ENCODE measurements at places on chromosomes 11 and 22.

DNA sequence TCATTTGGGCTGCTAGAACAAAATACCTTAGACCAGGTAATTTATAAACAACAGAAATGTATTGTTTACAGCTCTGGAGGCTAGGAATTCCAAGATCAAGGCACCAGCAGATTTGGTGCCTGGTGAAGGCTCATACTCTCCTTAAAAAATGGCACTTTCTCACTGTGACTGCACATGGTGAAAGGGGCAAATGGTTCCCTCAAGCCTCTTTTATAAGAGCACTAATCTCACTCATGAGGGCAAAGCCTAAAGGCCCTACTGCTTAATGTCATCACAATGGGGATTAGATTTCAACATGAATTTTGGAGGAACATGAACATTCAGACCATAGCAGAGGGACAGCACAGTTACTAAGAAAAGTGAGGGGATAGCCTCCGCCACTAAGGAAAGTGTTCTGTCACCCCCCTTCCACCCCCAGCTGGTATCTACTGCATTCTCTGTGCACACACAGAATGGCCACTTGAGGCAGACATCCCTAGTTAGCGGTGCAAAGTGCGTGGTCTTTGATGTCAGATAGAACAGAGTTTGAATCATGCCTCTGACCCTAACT is 47.2 kb upstream of the CEP295 start:
- no peak for DNase-seq

DNA sequence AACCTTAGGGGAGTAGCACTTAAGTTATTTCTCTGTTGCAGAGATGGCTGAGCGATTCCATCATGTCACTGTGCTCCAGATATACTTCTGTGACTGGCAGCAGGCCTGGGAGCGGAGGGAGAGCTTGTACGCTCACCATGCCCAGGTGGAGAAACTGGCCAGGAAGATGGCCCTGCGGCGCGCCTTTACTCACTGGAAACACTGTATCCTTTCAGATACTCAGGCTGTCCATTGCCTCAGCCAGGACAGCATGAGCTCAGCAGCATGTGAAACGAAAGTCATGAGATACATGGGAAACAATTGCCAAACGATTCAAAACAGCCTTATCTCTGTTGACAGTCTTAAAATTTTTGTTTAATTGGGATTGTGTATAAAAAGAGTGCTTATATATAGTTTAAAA is 78.9 kb downstream of the SFI1 start:
- no peak for DNase-seq

GRCh38 chr11:30059172-30059815 is 42.5 kb upstream of the KCNA4 start:
- no peak for DNase-seq

DNA sequence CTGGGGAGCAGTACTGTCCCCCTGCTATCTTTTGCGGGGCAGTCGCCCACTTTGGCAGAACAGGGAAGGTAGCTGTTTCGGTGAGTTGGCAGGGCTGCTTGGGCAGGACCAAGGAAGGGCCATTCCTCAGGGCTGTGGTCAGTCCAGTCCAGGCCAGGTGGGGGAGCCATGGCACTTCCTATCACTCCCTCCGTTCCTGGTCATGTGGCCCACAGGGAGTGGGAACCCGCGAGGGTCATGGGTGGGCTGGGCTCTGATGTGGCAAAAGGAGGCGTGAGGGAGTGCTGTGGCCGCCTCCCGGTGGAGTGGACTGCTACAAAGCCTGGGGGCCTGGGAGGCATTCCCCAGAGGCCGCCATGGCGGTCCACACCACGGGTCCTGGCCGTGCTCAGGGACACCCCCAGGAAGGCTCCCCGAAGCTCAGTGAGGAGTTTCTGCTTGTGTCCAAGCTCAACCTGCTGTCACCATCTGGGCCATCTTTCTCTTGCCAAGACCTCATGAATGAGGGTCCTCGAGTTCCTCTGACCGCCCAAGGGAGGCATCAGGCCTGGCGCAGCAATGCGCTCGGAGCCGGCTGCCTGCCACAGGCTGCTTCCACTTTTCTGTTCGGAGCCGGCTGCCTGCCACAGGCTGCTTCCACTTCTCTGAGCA is 11.9 kb downstream of the CHID1 start:
- no peak for DNase-seq

- DNase-seq, result no peak
Measured at GRCh38 chr11:94790661-94791180, 22.6 kb downstream of the AMOTL1 start.

DNA sequence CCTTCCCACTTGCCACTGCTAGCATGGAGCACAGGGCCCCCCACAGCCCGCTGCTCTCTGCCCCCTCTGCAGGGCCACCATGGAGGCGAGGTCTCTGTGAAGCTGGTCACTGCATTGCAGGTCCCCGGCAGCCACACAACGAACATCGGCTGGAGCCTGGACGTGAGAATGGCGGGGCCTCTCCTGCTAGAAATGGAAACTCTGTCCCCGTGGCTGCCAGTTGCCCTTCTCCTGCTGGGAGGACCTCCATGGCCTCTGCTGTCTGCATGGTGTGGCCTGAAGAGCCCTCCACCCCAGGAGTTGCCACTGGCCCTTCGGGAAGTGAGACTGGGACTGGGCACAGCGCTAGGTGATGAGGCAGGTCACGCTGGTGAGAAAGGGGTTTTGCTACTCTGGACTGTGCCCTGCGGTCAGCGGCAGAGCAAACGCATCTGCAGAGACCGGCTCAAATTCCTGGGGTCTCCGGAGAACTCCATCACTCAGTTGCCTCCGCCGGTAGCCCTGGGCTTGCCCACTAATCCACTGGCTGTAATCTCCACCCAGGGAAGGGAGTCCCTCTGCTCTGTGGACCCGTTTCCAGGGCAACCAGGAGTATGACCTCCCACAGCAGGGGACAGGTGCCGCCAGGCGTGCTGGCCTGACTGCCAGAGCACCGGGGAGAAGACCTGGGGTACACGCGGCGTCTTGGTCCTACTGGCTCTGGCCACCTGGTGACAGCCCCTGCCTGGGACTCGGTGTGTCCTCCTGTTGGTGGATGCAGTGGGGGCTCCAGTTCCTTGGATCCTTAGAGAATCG is 806.3 kb downstream of the BRD1 start:
- no peak for DNase-seq

GRCh38 chr22:17121233-17122195 is at the start of gene TMEM121B:
TSS of gene TMEM121B (minus strand) at chr22:17121360. CDS start at chr22:17121127, 233 bp downstream.
- no peak for DNase-seq

DNA sequence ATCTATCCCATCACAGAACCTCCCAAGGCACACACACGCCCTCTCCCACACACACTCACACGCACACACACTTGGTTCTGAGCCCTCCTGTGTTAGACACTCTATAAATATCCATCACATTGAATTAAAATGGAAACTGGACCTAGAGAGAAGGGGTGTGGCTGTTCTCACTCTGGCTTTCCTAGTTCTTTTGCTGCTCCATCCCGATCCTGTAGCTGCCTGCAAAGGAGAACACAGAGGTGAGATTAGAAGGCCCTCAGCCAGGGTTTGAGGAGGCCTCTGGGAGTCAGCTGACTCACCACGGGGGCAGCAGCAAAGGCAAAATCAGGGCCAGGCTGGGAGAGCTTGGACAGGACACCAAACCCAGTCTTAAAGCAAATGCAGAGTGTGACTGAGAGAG is 192.3 kb upstream of the CADM1 start:
- no peak for DNase-seq

- no peak for DNase-seq
Measured at GRCh38 chr11:1055109-1055703, 18.7 kb upstream of the MUC6 start.

- peak; percentile 46 for DNase-seq
Measured at GRCh38 chr22:36258701-36259614, 6.0 kb downstream of the APOL1 start.

- DNase-seq, result no peak
Measured at GRCh38 chr11:8807544-8808225, 103.3 kb upstream of the AKIP1 start.
